ENCODE measurements at places on chromosomes 12 and 14.

GRCh38 chr14:90426663-90427062 lies 29.8 kb downstream of the CALM1 start:
- no peak for DNase-seq

DNA sequence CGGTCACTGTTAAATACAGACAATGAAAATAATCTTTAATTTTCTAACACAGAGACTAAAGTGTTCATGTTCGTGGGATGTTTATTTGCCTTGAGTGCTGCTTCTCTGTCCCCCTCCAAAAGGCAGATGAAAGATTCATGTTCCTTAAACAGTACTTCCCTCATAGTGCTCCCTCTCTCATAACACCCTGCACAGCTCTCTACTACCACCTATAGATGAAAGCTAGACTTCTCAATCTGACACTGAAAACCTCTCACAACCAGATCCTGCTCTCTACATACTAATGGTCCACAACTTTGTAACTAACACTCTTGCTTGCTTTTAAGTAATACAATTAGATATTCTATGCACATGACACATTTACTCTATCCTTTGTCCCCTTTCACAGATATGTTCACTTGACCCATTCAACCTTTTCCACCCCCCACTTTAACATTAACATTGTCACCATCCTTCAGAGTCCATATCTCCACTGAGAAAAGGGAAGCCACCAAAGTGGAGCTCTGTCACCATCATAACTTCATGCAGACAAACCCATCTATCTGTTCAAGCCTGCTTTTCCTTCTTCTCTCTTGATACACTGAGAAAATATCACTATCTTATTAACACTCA lies 266.4 kb upstream of the USP15 start:
- DNase-seq, result peak; percentile 20

DNA sequence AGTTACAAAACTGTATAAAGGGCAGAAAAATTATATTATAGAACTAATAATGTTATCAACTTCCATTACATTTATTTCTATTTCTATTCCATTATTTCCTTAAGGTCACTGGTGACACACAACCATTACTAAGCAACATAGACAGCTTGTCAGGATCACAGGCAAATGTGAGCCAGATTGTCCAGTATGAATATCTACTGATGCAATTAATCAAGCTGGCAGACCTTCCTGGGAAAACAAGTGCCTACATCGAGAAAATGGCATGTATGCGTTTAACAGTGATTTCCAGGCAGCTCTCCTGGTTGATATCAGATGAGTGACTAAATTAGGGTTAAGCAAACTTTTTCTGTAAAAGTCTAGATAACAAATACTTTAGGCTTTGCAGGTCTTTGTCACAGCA lies 36.9 kb upstream of the TSPAN8 start:
- no peak for DNase-seq

DNA sequence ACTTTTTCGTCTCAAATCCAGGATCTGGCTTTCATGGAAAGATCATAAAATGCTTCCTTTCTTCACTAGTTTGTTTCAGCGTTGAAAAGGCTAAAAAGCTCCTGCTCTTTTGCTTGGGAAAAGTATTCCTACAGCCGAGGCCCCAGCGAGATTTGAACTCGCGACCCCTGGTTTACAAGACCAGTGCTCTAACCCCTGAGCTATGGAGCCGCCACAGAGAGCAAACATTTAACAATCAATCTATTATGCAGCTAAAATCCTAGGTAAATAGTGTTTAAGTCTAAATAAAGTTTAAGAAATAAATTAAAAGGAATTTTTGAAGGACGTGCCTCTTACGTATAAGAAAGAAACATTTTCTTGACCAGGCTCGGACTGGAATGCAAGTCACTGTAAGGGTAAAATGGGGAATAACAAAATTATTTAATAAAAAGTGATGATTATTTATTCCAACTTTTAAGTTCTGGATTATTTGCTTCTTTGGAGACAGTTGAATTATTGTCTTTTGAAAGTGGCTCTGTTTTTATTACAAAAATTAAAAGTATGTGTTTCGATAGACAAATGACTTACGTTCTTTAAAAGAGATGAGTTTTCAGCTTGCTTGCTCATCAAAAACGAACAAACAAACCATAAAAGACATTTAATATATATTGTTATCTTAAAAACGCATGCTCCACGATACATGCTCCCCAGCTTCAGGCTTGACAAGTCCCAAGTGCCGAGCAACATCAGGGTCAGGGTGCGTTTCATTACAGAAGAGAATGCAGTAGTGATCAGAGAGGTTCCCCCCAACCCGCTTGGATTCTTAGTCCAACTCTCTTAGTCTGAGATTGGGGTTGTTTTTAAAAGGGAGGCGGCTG lies 10.2 kb downstream of the OR6S1 start:
- peak; percentile 55 for DNase-seq

DNA sequence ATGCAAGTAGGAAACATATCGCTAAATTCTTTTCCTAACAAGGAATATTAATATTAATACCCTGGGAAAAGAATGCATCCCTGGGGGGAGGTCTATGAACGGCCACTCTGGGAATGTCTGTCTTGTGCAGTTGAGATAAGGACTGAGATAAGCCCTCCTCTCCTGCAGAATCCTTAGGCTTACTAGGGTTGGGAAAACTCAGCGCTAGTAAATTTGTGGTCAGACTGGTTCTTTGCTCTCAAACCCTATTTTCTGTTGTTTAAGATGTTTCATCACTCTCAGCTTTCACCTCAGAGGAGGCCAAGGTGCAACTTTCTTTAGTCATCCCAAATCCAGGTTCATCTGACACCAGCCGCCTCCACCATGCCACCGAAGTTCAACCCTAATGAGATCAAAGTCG lies 11.2 kb upstream of the RESF1 start:
- no peak for DNase-seq

DNA sequence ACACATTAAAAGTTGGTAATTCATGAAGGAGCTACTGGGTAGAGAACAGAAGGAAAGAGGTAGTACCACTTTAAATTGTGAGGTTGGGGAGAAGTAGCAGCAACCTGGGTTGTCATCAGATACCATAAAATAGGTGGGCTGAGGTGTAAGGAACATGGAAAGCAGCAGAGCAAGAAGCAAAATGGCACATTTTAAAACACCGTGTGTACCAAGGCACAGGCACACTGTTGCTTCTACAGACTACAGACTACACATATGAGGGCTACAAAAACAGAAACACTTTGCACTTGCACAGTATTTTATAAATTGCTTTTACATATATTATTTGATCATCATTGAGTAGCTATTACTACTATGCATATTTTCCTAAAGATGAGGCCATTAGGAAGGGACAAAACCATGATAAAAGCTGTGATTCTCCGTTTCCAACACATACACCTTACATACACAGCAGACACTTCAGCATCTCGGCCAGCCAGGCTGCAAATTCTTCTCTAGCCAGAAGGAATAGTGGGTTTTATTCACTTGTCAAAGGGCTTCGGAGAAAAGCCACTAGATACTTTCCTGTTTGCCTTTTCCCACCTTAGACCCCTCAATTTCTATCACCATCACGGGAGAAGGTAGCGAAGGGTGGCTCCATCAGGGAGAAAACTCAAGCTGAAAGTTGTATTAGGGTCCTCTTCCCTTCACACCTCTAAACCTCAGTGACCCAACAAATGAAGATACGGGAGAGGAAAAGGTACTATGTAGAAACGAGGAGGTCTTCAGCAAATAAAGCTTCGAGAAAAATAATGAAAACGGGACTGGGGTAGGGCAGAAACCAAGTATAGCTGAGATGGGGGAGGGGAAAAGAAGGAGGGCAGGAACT lies 1.6 kb downstream of the PYM1 start:
- DNase-seq, result no peak

- DNase-seq, result no peak
Observed at GRCh38 chr14:97462081-97462480, 664.9 kb downstream of the VRK1 start.

GRCh38 chr14:75018694-75019093 lies 16.0 kb downstream of the EIF2B2 start:
- DNase-seq, result no peak

- no peak for DNase-seq
Observed at GRCh38 chr14:32514681-32515080, 185.6 kb downstream of the AKAP6 start.

GRCh38 chr14:104745431-104745830 lies 7.5 kb upstream of the SIVA1 start:
- no peak for DNase-seq

DNA sequence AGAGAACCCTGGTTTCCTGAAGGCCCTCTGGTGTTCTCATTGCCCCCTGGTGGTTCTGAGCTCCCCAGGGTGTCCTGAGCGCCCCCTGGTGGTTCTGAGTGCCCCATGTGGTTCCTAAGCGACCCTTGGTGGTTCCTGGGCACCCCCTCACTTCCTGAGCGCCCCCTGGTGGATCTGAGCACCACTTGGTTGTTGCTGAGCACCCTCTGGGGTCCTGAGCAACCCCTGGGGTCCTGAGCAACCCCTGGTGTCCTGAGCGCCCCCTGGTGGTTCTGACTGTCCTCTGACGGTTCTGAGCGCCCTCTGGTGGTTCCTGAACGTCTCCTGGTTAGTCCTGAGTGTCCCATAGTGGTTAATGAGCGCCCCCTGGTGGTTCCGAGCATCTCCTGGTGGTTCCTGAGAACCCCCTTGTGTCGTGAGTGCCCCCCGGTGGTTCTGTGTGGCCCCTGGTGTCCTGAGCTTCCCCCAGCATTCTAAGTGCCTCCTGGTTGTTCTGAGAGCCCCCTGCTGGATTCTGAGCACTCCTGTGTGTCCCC lies 568.3 kb downstream of the TMEM121 start:
- no peak for DNase-seq

- no peak for DNase-seq
Observed at GRCh38 chr12:119797090-119797489, 80.0 kb downstream of the CIT start.

DNA sequence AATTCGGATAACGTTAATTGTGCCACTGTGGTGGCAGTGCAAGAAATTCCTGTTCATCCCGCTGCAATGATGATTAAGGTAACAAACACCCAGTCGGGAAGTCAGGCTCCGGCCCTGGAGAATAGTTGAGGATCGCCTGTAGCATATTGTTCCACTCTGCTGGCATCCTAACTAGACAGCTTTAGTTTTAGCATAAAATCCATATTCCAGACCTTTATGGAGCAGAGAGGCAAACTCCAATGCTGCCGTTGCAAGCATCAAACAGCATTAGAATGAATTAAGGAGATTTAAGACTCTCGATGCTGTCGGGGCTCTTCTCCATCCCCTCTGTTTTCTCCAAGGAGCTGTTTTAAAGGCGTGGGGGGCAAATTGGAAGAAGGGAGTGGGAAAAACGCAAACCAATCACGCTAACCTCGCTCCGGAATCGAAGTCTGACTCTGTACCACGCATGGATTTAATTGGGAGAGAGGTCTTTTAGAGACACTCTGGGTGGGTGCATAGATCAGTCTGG lies 660.4 kb downstream of the VRK1 start:
- DNase-seq, result no peak

GRCh38 chr12:26434299-26435068 lies 239.1 kb downstream of the SSPN start:
- DNase-seq, result peak; percentile 57

DNA sequence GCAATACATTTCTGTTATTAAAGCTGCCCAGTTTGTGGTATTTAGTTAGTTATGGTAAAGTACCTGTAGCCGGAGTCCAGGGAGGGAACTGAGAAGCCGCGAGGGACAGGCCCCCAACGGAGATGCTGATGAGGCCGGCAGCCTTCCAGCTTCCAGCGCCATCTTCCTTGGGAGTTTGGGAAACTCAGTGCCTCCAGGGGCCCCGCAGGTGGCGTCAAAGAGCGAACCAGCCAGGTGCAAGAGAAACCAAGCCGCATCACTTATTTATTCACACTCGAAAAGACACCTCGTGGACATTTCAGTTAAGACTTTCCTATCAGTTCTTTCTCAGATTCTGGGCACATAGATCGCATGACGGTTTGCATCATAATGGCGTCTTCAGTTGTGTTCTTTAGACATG lies 216.6 kb downstream of the GLT1D1 start:
- peak; percentile 41 for DNase-seq

GRCh38 chr14:93375673-93376156 lies 28.7 kb downstream of the COX8C start:
- no peak for DNase-seq

- DNase-seq, result no peak
Observed at GRCh38 chr12:105485921-105486320, 155.4 kb downstream of the C12orf75 start.

- no peak for DNase-seq
Observed at GRCh38 chr14:34732802-34733201, 18.4 kb upstream of the CFL2 start.

GRCh38 chr12:3292677-3293412 lies 198.2 kb upstream of the PRMT8 start:
- no peak for DNase-seq

DNA sequence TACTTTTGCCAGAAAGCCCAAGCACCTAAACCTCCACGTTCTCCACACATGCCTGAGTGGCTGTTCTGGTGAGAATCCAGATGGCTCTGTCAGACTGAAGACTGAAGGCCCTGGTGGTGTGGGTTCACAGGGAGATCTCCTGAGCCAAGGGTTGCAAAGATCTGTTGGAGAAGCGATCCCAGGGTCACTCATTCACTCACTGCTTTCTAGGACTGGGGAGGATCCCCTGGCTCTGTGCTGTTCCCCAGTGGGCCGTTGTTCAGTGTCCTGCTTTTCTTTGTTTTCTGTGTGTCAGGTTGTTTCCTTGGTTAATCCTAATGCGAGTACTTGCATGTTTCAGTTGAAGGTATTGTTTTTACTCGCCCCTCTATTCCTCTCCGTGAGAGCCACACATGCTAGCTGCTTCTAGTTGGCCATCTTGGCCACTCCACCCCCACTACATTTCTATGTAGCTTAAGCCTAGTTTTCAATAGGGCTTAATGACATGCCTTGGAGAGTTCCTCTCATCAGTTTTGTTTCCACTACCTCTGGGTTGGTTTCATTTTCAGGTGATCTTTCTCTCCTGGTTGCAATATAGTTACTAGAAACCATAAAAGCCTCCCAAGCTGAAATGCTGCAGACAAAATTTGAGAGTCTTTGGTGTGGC lies 144.5 kb upstream of the SLC38A2 start:
- DNase-seq, result no peak

GRCh38 chr14:71591929-71592328 lies 340.3 kb upstream of the RGS6 start:
- DNase-seq, result no peak

GRCh38 chr12:51028813-51029150 lies 2.6 kb upstream of the SLC11A2 start:
- DNase-seq, result no peak

DNA sequence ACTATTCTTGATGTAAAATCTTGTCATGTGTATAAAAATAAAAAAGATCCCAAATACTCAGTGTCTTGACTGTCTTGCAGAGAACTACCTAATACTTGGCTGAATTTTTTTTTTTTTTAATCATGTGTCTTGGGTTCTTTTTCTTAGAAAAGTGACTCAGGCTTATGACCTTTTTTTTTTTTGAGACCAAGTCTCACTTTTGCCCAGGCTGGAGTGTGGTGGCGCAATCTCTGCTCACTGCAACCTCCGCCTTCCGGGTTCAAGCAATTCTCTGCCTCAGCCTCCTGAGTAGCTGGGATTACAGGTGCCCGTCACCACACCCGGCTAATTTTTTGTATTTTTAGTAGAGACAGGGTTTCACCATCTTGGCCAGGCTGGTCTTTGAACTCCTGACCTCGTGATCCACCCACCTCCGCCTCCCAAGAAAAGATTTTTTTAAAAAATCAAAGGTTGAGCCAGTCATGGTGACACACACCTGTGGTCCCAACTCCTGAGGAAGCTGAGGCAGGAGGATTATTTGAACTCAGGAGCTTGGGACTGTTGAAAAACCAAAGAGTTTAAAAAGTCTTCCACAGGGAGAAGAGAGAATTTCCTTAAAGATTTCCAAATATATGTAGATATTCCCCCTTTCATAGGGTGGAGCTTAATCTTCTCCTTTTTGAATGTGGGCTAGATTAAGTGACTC lies 17.7 kb upstream of the TDG start:
- no peak for DNase-seq

GRCh38 chr14:61593330-61593729 lies 102.0 kb upstream of the HIF1A start:
- DNase-seq, result no peak
